ENCODE measurements at places on chromosomes 4 and X.

DNA sequence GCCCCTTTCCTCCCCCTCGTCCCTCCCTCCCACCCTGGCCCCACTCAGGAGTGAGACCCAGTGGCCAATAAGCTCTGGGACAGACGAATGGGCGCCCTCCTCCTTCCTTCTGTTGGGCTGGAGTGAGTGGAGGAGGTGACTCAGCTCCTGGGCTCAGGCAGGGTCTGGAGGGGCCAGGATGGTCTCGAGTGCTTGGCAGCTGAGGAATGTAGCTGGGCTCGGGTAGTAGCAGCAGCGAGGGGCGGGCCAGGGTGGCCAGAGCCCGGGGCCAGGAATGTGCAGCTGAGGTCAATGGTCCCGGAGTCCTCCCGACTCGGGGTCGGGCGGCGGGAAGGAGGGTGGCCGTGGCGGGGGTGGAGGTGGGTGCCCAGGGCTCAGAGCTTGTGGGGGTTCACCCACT is 15.0 kb downstream of the G6PD start:
- no peak for DNase-seq

- DNase-seq = no peak
Observed at GRCh38 chr4:12943069-12943468, 541.1 kb downstream of the RAB28 start.

- no peak for DNase-seq
Observed at GRCh38 chrX:78822157-78822690, 74.7 kb downstream of the LPAR4 start.

DNA sequence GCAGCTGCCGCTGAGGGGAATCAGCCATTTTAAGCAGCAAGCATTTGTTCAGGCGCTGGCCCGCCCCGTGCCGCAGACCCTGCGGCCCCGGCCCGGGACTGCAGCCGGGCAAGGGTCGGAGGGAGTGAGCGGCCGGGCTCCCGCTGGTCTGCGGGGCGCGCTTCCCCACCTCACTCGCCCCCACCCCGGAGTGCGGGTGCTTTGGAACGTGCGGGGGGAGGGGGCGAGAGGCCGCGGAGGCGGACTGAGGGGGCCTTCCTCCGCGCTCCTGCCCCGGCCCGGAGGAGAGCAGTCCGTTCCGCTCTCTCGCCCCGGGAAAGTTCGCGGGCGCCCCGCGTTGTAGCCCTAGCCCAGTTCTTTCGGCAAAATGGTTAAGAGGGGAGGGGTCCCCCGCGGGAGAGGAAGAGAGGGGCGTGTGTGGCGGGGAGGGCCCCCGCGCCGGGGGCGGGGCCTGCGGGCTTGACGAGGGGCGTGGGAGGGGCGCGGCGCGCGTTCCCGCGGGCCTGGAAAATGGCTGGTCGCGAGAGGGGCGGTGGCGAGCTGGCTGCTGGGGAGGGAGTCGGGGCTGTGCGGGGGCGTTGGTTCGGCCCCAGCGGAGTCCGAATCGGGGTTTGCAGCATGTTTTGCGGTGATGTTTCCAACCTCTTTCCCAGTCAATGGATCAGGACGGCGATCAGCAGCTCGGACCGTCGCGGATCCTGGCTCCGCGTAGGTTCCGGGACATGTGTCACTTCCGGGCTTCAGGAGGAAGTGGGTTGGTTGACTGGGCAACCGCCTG is 942 bp downstream of the ING2 start:
- DNase-seq = peak; percentile 85

DNA sequence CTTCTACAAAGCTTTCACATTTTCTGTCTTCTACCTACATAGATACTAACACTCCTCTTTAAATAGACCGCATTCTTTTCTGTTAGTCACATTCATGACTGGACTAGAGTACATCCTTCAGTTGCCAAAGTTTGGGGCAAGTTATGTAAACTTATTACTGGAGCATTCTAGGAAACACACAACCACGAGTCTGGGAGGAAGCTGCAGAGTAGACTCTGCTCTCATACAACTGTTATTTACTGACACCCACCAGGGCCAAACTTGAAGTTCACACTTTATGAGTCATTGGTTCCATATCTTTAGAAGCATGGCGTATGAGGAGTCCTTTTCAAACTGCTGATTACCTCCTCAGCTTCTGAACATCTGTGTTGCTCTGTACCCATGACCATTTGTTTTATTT is 87.0 kb downstream of the RNF150 start:
- peak; percentile 89 for DNase-seq

DNA sequence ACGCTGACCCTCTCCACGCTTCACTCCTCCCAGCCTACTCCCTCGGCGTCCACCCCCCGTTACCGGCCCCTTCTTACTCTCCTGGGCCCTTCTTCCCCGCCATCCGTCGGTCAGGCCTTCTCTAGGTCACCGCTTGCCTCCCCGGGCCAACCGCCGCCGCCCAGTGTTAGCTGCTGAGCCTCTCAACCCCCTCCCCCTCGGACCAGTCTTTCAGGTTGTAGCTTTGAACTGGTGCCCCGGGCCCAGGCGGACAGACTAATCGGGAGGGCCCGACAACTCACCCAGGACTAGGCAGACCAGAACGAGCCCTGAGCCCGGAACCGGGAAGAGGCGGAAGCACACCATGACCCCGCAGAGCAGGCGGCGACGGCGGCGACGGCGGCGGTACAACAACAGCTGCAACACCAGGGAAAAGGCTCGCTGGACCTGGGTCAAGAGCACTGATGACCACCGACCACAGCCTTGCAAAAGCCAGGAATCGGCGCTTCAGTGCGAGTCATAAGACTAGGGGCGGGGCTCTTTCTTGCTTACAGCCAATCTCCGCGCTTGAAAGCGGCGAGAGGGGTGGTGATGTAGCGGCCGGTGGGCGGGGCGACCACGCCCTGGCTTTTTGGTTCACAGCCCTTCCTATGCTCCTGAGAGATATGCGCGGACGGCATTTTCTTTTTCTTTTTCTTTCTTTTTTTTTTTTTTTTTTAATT is at the start of gene LAMP2:
Gene LAMP2, minus strand, starts transcription at position 472 of the 701 bp plus-strand sequence. Its CDS starts 127 bp downstream, at position 345.
- peak; percentile 90 for DNase-seq

GRCh38 chr4:144645631-144646522 is at the start of gene HHIP:
HHIP (plus strand) TSS chr4:144646156; CDS start chr4:144646676, 520 bp downstream.
- no peak for DNase-seq

GRCh38 chr4:88630756-88631155 is 38.5 kb downstream of the HERC3 start:
- DNase-seq = peak; percentile 32

DNA sequence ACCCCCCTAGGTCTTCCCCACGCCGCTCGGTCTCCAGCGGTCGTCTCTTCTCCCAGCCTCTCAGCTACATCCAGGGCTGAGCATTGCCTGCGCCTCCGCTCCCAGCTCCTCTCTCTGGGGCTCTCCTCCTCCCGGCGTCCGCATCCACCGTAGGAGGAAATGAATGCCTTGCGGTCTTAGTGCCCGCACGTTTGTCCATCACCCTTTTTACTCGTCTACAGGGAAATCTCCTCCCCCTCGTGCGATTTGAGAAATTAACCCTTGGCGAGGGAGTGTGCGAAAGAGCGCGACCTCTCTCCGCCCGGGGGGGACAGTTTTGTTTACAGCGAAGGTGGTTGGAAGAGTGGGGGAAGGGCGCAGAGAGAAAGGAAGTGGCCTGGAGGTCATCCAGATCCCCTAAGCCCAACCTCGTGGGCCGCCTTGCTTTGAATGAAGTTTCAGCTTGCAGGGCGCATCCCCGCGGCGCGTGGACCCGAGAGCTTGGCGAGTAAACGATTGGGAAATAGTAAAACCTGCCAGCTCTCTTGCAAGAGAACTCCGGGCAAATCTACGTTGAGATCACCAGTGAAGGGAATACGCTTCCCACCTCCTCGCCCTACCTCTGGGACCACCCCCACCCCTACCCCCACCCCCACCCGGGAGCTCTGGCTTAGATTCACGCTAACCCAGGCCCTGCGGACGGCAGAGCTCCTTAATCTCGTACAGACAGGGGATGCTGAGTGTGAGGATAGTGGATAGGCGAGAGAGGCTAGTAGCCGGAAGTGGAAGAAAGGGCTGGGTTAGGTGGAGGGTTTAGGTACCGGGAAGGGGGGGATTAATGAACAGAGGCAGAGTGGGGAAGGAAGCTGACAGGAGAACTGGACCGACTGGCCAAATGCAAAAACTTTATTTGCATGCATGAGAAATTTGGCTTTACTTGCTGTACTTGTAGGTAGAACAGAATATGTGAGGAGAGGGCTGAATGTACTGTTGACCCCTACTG is at the start of gene ELOVL6:
Gene ELOVL6, minus strand, starts transcription at position 181 of the 982 bp plus-strand sequence. CDS start 280 bp downstream, outside the sequence.
- no peak for DNase-seq

GRCh38 chr4:87410679-87411078 is 11.7 kb upstream of the NUDT9 start:
- no peak for DNase-seq

GRCh38 chrX:77527233-77528001 is 80.2 kb downstream of the FGF16 start:
- no peak for DNase-seq

GRCh38 chrX:19855700-19856381 is 31.6 kb downstream of the SH3KBP1 start:
- no peak for DNase-seq

DNA sequence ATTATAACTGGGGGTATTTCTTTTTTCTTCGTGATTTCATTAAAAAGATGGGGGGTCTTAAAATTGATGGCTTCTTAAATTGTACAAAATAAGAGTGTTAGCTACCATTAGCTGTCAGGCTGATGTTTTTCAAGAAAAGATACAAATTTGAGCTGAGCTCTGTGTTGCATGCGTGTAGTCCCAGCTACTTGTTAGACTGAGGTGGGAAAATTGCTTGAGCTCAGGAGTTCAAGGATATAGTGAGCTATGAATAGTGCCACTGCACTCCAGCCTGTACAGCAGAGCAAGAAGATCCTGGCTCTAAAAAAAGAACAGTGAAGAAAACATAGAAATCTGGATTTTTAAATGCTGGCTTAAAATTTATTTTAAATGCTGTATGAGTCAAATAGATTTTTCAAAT is 13.0 kb downstream of the USO1 start:
- no peak for DNase-seq

- no peak for DNase-seq
Observed at GRCh38 chrX:17299206-17299605, 75.8 kb upstream of the NHS start.

DNA sequence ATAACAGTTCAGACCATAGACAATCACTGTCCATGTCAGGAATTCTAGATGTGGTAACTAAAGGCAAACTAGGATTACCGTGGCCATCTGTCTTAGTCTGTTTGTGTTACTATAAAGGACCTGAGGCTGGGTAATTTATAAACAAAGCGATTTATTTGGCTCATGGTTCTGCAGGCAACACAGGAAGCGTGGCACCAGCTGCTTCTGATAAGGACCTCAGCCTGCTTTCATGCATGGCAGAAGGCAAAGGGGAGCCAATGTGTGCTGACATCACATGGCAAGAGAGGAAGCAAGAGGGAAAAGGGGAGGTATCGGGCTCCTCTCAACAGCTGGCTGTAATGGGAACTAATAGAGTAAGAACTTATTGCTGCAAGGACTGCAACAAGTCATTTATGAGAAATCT is 376.7 kb downstream of the GPM6A start:
- DNase-seq = peak; percentile 7

GRCh38 chr4:120082251-120082650 is 15.6 kb upstream of the MAD2L1 start:
- DNase-seq = no peak

DNA sequence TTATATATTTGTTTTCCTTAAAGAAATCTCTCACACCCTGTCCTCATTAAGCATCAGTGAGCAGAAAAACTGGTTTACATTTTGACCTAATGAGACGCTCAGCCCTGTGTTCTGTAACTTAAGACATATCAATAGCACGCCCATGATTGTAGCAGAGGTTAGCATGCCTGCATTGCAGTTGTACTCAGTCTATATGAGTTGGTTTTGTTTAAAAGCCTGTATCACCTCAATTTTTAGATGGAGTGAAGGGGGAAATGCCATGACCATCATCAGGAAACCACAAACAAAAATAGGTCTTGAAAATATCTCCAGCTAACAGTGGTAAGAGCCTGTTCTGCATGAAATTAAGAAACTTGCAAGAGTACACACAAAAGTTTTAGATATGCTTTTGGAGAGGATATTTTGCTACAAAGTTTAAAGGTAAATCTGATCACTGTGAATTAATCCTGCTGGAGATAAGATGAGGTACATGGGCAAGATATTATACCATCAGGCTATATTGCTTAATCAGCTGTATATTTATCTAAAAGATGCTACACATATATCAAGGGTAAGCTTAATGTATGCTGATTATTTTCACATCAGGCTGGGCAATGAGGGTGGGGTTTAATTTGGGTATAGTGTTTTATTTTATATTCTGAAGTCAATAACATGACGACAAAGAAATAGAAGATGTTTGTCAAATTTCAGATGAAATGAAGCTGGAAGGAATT is 13.1 kb upstream of the COQ2 start:
- no peak for DNase-seq

- DNase-seq = no peak
Observed at GRCh38 chr4:128309585-128309984, 22.0 kb upstream of the PGRMC2 start.

- DNase-seq = no peak
Observed at GRCh38 chrX:65300104-65300809, 234.3 kb downstream of the LAS1L start.

DNA sequence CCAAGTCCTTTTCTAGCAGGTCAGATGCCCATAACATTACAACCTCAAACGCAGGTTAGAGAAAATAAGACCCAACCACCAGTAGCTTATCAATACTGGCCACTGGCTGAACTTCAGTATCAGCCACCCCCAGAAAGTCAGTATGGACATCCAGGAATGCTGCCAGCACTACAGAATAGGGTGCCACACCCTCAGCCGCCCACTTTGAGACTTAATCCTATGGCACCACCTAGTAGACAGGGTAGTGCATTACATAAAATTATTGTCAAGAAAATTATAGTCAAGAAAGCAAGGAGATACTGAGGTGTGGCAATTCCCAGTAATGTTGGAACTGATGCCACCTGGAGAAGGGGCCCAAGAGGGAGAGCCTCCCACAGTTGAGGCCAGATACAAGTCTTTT is 19.9 kb upstream of the TRIM61 start:
- no peak for DNase-seq

- DNase-seq = no peak
Observed at GRCh38 chr4:78424461-78424860, 127.1 kb upstream of the ANXA3 start.
